Heart left ventricle (tissue), 16 donors: ENCODE measurements at places on chromosomes 6 and 20. TPM values are rescaled to one million over a fixed set of nuclear protein-coding genes. Genes with fewer than 3 reads are reported as not detected.

The ZBP1 gene
- total RNA-seq = 0.21 TPM

- H3K36me3 ChIP-seq = no peaks in the 10 kb centered on the region
- H3K27me3 ChIP-seq = no peaks in the 10 kb centered on the region
- H3K27ac ChIP-seq = no peak overlapping the region
- H3K4me1 ChIP-seq = no peaks in the 10 kb centered on the region
- DNase-seq = no peak
These were observed 59.3 kb upstream of the SCAF8 start for GRCh38 chr6:154673919-154674318.

The OGFRL1 gene
- total RNA-seq = 18.4 TPM

The RWDD2A gene
- total RNA-seq = 2.1 TPM

- peak overlapping the region; percentile 25 for H3K27ac ChIP-seq
- H3K36me3 ChIP-seq = no peaks in the 10 kb centered on the region
- no peaks in the 10 kb centered on the region for H3K4me1 ChIP-seq
These were observed 178.7 kb downstream of the ATXN1 start for GRCh38 chr6:16582446-16583143.

The HSPA1L gene
- 1.8 TPM for total RNA-seq

- H3K27me3 ChIP-seq = peaks cover 95% of the 10 kb centered on the region
- peaks cover 19% of the 10 kb centered on the region for H3K4me1 ChIP-seq
- H3K4me3 ChIP-seq = peak overlapping the region; percentile 61
- H3K27ac ChIP-seq = no peak overlapping the region
- H3K36me3 ChIP-seq = no peaks in the 10 kb centered on the region
These were observed 11.3 kb downstream of the TFAP2A start for GRCh38 chr6:10403385-10404106.

The CST5 gene
- not detected for total RNA-seq

- H3K27me3 ChIP-seq = no peaks in the 10 kb centered on the region
- no peak for DNase-seq
These were observed 55.9 kb upstream of the UBR2 start for GRCh38 chr6:42507901-42508300.

The SLC17A9 gene
- total RNA-seq = 1.7 TPM
